ENCODE measurements at places on chromosomes 6 and 20.
A peak's percentile ranks its signal among the peaks of the same experiment; 100 is the strongest.

DNA sequence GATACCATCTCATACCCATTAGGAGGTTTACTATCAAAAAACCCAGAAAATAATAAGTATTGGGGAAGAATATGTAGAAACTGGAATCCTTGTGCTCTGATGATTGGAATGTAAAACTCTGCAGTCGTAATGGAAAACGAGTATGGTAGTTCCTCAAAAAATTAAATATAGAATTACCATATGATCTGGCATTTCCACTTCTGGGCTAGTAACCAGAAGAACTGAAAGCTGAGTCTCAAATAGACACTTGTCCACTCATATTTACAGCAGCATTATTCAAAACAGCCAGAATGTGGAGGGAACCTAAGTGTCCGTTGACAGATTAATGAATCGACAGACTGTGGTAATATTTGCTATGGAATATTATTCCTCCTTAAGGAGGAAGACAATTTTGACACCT, 44.3 kb downstream of the FOXC1 start:
- DNase-seq, result no peak

DNA sequence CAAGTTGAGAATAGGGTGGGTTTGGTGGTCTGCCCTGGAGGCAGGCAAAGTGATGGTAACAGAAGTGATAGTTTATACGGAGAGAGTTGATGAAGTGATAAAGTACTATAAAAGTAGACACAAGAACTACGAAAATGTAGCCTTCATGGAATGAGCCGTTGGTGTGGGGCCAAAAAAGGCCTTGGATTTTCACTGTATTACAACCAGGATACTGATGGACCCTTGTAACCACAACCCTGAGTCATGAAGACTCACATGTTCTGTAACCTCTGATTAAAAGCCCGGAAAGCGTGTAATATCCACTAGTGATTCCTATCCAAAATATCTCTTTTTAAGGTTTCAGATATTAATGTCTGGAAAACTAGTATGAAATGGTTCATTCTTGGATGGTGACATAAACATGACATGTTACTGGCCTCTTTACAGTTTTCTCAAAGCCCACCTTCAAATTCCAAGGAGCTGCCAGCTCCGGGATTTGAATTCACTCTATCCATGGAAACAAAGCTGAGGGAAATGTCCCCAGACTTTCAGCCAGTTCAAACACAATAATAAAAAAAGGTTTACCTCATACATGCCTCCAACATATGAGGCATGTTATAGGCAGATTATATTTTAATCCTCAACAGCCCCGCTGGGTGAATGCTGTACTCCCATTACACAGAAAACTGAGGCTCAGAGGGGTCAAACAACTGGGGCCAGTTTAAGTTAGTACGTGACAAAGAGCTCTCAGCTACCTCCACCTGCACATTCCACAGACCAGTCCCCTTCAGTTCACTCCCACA, 55.4 kb downstream of the MRPL14 start:
- DNase-seq, result peak; percentile 91

- DNase-seq, result no peak
Measured at GRCh38 chr6:168838037-168838399, 397.0 kb downstream of the SMOC2 start.

- DNase-seq, result no peak
Measured at GRCh38 chr6:73532293-73532692, 11.5 kb upstream of the EEF1A1 start.

DNA sequence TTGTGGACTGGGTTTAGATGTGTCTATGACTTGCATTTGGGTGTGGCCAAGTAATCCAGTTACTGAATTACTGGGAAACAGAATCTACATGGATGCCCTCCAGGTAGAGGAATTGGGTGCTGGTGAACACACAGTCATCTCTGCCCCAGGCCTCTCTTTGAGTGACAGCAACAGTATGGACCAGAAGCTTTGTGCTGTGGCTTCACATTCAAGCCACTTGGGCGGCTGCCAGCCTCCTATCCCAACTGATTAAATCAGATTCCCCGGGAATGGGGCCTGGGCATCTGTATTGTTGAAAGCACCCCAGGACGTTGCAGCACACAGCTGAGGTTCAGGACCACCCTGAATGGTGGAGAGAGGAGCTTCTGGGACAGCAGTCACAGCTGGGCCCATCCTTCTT, 144.6 kb downstream of the DHX35 start:
- no peak for DNase-seq

- no peak for DNase-seq
Measured at GRCh38 chr6:54391577-54391976, 83.3 kb downstream of the TINAG start.

All from choroid plexus epithelial cell (primary cell).